ENCODE measurements at places on chromosomes 11 and 22.

- no peak for DNase-seq
Observed at GRCh38 chr11:121358760-121359159, 66.2 kb downstream of the SC5D start.

DNA sequence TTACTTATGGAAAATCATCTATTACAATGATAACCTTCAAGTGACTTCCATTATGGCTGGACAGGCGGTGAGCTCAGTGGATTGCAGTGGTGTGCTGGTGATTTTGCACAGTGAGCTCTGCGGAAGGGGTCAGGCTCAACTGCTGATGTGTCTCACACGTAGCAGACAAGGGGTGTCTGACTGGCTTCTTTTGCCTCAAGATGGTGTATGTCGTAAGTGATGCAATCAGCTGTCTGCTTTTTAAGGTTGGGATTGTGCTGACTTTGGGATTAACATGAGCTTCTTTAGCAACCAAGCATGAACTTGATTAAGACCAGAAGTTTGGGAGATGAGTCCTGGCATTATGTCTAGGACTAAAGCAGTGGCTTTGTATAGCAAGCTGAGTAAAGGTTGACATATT, 49.5 kb downstream of the POLD3 start:
- no peak for DNase-seq

DNA sequence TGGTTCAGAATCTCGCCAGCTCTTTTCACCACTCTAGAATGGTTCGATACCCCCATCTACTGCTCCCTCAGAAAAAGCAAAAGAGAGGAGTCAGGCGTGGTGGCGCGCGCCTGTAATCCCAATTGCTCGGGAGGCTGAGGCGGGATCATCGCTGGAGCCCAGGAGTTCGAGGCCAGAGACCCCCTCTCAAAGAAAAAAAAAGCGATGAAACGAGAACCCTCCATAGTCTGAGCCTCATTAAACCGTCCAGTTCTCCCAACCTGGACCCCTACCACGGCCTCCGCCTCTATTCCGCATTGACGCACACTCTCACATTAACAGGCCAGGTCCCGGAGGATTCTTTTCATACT, 439 bp downstream of the SPA17 start:
- no peak for DNase-seq

- no peak for DNase-seq
Observed at GRCh38 chr11:44005956-44006355, 41.8 kb upstream of the ACCSL start.

- peak; percentile 31 for DNase-seq
Observed at GRCh38 chr22:37892566-37893335, 13.3 kb upstream of the MICALL1 start.

GRCh38 chr22:16917144-16918003, 90.6 kb downstream of the GAB4 start:
- peak; percentile 77 for DNase-seq

GRCh38 chr11:65431451-65432099, 9.0 kb downstream of the NEAT1 start:
- DNase-seq, result no peak

GRCh38 chr22:49863931-49864330, 10.3 kb downstream of the ZBED4 start:
- no peak for DNase-seq

DNA sequence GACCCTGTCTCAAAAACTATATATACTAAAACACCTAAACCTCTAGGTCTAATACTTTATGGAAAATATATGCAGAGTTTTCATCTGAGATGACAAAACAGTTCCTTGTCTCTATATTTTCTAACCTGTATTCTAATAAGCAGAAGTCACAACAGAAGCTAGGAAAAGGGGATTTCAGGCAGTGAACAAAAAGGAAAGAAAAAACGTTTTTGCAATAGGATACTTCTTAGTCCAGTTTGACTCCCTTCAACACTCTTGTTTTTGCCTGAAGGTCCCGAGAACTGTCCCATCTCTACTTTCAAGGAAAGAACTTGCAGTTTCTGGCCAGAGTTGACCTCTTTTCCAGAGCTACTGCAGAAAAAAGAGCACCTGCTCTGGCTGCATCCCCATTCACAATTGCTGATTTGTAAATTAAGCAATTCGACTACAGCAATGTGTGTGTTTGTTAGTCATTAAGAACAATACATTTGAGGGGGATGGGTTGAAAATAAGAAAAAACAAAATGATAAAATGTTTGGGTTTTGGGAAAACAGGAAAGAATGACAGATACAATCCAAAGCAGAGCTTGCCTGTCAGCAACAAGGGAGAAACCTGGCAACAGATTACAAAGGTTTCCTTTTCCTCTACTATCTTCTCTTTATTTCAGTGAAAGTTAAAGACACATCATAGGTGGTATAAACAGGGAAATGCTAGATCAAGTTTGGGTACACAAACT, 160.0 kb downstream of the FCHSD2 start:
- peak; percentile 20 for DNase-seq

DNA sequence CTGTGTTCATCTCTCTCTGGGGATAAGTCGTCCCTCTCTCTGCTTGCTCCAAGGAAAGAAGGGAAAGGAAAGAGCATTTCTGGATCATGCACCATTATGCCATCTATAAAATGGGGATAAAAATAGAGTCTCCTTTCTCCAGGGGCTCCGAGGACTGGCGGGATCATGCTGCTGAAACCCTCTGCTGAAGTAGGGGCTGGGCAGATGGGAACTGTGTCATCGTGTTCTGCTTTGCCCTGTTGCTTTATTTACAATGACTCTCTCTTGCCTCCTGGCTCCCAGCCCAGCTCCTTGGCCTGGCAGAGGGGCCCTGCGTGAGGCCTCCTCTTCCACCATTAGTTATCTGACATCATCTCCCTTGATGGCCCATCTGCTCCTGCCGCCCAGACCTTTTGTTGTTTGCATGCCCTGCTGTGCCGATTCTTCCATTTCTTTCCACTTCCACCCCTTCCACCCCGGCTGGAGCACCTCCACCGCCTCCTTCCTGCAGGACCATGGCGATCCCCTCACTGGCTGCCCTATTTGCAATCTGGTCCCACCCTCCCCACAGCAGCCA, 200.9 kb downstream of the MYO18B start:
- DNase-seq, result no peak

DNA sequence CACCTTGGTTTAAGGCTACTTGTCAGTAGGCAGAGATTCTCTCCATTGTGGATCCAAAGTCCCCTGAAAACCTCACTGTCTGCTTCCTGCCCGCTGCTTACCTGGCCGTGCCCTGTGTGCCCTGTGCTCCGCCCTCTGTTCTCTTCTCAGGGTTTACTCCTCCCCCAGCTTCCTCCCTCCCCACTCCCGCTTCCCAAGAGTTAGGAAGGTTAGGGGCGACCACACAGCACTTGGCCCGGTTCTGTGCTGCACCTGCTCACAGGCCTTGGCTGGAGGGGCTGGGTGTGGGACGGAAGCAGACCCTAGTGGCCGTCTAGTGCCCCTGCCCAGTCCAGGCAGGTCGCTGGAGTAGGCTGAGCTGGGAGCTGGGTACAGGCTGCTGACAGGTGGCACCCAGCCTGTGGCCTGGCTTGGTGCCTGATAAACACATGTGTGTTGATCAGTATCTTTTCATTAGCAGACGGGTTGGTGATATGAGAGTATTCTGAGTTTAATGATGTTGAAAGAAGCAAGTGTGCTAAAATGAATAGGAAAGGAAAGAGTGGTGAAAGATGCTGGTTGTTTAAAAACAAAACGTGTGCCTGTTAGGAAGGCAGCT, 40.5 kb downstream of the GRAMD4 start:
- DNase-seq, result no peak

GRCh38 chr22:38706101-38706900, 557 bp downstream of the GTPBP1 start:
- peak; percentile 51 for DNase-seq

GRCh38 chr11:30987819-30988218, 381.7 kb downstream of the DCDC1 start:
- DNase-seq, result no peak

Data from lung microvascular endothelial cell (primary cell).